ENCODE measurements at places on chromosomes 5 and 9.

- no peak for DNase-seq
Measured at GRCh38 chr5:147203213-147203612, 31.6 kb upstream of the STK32A start.

GRCh38 chr5:16690243-16690852 lies 73.6 kb upstream of the RETREG1 start:
- no peak for DNase-seq

DNA sequence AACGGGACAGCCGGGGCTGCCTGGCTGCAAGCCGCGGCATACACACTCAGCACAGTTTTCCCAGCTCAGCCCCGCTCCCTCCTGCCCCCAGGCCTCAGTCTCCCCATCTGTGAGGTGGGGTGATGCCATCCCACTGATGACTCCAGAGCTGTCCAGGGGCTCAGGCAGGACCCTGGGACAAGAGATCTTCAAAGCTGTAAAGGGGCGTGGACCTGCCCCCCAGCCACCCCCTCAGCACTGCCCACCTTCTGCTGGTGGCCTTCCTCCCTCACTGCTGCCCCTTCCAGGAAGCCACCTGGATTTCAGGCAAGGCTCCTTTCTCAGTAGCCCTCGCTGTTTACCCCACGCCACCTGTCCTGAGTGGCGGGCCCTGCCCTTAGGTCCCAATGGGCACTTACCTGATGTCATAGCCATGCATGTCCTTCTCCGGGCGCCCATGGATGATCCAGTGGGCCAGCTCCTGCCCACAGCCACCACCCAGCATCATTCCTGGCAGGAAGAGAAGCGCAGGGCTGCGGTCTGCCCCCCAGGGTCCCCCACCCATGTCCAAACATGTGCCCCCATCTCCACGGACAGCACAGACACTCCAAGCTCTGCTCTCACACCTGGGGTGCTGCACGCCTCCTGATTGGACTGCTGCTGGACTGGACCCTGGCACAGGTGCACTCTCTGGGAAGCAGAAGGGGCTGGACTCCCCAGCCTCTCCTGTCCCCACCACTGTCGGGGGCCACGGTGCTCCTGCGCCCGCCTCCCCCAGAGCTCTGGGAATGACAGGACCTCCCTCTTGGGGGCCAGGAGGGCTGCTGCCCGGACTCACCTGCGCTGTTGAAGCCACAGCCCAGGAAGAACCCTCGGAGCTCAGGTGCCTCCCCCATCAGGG lies 25.7 kb downstream of the SARDH start:
- DNase-seq, result no peak

- DNase-seq, result no peak
Measured at GRCh38 chr5:95652849-95653248, 6.3 kb downstream of the RFESD start.

All from NCI-H187 treated with DMSO at 0.1 percent for 48 hours (cell line).